IPS DF 6.9 (cell line): ENCODE measurements at places on chromosomes 7 and 10.

DNA sequence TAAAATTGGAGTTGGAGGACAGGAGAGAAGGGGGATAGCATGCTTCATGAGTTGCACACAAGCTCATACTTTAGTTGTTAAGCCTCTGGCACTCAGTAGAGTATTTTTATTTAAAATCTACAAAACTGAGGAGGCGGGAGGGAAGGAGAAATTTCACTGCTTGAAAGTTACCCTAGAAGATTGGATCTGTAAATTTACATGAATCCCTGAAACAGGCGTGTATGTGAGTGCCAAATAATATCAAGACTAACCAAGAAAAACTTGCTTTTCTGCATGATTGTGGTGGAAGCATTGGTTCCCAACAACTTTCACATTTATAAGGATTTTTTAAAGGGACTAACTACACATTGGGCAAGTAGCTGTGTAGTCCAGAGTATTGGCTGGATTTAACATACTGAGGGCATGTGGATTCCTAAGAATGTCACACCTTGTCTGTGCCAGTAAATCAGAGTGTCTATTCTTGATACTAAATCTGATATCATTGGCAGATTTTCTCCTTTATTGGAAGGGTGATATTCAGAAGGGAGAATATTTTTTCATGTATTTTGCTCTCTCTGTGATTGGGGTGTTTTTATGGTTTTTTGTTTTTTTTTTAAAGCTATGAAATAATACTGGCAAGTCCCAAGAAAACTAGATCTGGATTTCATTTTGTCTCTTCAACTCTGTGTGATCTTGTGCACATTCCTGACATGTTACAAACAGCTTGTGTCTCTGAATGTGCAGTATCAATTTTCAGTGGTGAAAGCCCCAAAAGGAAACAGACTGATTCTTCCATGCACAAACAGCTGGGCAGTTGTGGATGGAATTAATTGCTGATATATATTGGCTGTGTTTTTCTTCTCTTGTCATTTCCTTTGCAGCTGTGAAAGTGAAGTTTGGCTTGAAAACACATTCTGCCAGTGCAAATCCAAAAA is 67.2 kb downstream of the ADD3 start:
- DNase-seq, result no peak

DNA sequence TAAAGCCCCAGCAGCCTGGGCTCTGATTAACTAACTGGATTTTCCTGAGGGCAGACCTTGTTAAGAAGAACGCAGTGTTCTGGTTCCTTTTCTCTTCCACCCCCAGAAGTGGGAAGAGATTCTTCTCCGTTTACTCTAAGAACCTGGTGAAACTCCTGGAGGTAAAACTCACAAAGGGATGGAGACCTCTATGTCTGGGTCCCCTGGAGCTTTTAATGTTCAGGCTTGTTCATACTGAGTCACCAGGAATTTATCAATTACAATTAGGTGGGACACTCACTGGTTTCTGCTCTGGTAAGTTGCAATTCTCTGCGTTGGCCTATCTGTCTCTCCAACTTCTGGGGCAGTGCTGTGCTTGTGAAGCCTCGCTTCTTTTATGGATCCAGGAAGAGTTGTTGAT is 73.3 kb upstream of the CACNB2 start:
- DNase-seq, result no peak

GRCh38 chr7:39054731-39055130 is 77.0 kb downstream of the POU6F2 start:
- no peak for DNase-seq

GRCh38 chr10:44132361-44133289 is 252.3 kb downstream of the CXCL12 start:
- DNase-seq, result no peak

- no peak for DNase-seq
Measured at GRCh38 chr7:108415084-108415483, 41.2 kb downstream of the NRCAM start.

DNA sequence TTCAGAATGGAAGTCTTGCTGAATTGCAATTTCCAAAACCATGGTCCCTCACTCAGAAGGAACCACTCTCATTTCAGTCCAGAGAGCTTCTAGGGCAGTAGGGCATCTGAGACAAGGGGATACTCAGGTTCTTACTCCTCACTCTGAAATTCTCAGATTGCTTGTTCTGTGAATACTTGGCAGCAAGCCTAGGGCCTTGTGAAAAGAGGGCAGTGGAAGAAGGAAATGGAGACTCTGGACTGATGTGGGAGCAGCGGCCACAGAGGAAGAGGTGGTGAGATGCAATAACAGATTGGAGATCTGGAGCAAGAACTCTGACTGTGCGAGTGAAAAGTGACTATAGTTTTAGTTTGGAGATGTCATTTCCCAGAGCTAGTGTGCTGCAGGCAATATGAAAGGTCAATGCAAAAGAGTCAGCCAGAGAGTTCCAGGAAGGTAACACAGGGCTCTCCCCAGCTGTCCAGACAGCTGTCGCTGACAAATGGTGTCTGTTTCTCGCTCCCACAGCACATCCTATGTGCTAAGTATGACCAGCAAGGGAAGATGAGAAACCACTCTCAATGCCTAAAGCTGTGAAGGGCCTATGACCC is 291.6 kb upstream of the KIAA1217 start:
- no peak for DNase-seq

GRCh38 chr10:20713420-20713819 is 183.7 kb downstream of the NEBL start:
- DNase-seq, result no peak

GRCh38 chr7:2726316-2727018 is 38.5 kb downstream of the AMZ1 start:
- DNase-seq, result no peak

DNA sequence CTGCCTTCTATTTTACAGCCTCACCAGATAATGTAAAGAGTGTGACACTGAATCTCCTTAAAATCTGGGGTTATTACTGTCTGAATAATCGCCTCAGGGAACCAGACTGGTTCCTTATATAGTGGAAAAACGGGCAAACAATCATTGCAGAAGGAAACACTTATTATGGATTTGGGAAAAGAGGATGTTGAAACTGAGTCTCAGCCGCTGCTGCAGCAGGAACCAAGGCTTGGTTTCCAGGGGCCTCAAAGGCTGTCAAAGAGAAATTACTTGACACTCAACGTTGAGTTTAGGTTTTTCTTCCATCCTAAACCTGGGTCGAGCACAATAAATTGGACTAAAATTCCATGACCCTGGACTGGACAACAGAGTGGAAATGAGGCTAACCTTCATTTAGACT is 103.8 kb upstream of the AHR start:
- DNase-seq, result no peak

GRCh38 chr10:22156750-22157149 is 61.1 kb downstream of the EBLN1 start:
- DNase-seq, result no peak

GRCh38 chr10:125004571-125005311 is 62.8 kb downstream of the ZRANB1 start:
- no peak for DNase-seq

GRCh38 chr10:44298713-44299112 is 86.2 kb downstream of the CXCL12 start:
- DNase-seq, result no peak

DNA sequence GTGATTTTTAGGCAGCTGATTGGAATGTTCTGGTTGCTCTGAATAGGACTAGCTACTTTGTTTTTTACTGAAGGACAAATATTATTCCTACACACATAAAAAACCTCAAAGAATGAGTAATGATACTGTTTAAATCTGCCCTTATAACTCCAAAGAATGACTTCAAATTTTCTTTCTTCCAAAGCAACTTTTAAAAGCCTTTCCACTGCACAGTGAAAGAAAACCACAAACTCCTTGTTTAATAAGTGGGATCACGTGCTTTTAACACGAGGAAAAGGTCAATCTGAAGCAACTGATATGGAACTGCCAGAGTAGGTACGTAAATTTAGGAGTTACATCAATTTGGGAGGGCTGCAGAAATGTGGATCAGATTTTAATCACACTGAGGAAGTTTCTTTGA is 8.0 kb upstream of the PRKCQ start:
- no peak for DNase-seq

DNA sequence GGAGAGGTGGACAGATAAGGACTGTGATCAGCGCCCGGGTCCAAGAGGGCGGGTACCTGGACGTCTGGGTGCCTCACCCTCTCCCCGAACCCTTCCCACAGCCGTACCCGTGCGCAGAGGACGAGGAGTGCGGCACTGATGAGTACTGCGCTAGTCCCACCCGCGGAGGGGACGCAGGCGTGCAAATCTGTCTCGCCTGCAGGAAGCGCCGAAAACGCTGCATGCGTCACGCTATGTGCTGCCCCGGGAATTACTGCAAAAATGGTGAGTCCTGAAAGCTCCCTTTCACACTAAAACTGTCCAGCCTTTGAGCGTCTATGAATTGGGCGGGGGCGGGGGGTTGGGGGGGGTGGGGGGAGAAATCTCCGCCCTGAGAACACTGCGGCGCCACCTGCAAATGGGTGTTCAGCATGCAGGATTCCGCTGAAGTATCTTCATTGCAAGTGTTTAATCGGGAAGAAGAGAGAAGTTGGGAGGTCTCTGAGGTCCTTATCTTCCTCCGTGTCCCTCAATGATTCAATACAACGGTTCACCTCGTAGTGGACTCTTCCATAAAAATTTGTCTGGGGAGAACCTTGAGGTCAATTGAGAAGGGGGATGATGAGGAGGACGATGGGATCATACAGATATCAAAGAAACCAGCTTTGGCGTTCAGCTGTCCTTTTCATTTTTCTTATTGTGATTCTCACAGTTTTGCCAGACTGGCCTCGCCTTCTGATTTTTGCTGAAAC is 906 bp downstream of the DKK1 start:
- DNase-seq, result no peak

GRCh38 chr7:1461646-1462375 is 2.5 kb upstream of the MICALL2 start:
- DNase-seq, result no peak

GRCh38 chr7:79240413-79240812 is 213.1 kb downstream of the MAGI2 start:
- DNase-seq, result no peak

DNA sequence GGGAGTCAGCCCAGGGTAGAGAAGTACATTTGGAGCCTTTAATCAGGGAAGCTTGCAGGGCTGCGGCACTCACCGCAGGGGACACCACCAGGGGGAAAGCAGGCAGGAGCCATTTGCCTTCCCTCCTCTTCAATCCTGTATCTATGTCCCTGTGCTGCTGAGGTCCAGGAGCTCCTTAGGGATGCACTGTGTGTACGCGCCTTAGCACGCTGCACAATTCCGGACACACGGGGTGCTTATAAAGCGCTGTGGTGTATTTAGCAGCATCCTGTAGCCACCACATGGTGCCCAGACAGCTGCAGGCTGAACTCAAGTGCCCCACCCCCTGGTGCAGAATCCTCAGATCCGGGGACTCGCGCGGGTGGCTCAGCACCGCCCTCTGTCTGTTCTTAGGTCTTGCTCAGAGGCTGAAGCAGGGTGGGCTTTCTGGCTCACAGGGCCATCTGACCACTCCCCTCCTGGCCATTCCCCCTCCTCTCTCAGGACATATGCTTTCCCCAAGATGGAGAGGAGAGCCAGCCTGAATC is 421.4 kb downstream of the SDK1 start:
- peak; percentile 79 for DNase-seq

GRCh38 chr10:116121640-116122525 is 151.1 kb downstream of the GFRA1 start:
- no peak for DNase-seq

DNA sequence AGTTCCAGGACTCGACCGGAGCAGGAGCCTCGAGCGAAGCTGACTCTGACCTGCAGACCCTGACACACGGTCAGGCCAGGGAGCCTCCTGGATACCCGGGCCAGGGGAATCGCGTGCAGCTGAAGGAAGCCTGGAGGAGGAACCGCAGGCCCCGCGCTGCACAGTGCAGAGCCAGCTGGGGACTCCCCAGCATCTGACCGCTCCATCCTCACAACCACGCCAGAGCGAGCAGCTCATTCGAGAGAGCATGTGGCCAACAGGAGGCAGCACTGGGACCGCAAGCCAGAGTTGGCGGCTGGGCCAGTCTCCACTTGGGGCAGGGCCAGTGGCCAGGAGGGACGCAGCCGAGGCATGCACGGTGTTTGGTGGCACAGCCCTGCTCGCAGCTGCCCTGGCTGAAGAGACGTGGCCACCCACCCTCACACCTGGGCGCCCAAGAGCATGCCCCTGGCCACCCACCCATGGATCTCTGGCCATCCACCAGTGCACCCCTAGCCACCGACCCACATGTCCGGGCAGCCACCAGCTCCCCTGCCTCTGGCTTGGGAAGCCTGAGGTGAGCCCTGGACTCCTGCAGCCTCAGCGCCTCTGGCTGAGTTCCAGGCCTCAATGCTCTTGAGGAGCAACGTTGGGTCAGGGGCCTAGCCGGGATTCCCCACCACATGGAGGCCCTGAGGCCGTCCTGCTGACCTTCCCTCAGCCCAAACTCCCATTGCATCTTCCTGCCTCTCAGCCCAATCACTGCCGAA is 213.9 kb downstream of the ELFN1 start:
- no peak for DNase-seq

- no peak for DNase-seq
Measured at GRCh38 chr10:16891375-16892313, 74.4 kb upstream of the RSU1 start.

DNA sequence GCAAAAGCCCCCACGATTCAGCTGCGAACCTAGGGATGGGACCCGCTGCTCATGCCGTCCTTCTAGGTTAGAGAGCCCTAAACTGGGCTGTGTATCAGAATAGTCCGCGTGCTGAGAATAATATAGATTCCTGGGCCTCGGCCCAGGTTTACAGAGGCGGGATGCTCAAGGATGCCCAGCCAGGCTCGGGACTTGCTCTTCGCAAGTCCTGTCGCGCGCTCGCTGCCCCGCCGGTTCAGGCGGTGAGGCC is 266 bp upstream of the STMP1 start:
- DNase-seq, result no peak

DNA sequence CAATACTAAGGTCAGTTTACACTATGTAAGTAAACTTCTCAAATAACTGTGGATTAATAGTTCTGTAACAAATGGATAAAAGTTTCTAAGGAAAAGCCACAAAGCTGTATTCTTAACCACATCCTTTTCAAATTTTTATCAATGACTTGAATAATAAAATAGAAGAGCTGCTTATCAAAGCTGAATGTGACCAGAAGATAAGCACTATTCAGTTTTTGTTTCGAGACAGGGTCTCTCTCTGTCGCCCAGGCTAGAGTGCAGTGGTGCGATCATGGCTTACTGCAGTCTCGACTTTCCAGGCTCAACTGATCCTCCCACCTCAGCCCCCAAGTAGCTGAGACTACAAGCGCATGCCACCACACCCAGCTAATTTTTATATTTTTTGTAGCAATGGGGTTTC is 17.0 kb downstream of the UPF2 start:
- DNase-seq, result no peak

DNA sequence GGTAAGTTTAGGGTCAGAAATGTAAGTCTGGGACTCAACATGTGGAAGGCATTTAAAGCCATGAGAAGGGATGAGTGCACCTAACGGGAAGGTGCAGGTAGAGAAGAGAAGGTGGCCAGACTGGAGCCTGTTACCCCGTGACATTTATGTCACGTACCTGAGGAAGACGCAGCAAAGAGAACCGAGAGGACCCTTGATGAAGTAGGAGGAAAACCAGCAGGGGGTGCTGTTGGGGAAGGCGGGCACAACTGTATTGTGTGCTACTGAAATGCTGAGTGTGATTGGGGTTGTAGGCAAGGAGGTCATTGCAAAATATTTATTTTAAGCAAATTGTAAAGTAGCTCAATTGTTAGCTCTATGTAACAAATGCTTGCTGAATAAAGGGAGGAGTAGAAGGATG is 338.2 kb upstream of the PRKCQ start:
- DNase-seq, result peak; percentile 37
